ENCODE measurements at places on chromosomes 2 and 18.
A peak's percentile ranks its signal among the peaks of the same experiment; 100 is the strongest.

DNA sequence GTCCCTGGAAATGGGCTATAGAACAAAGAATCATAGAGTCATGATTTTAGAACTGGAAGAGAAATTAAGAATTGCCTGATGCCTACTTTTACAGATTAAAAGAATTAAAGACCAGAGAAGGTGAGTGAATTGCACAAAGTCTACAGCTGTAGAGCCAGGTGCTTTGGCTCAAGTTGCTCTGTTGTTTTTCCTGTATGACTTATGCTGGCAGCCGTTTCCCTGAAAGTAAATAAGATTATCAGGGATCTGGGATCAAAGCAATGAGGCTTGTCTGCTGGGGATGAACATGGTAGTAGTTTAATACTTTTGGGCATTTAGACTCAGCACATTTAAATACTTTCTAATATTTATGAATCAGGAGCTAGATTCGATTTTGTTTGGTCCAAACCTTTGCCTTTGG, 166.9 kb downstream of the PRPF40A start:
- DNase-seq: no peak

- no peak for DNase-seq
Observed at GRCh38 chr18:27579364-27579763, 394.3 kb upstream of the CHST9 start.

- no peak for DNase-seq
Observed at GRCh38 chr2:216758256-216759155, 63.2 kb upstream of the IGFBP5 start.

GRCh38 chr2:73088703-73089102, 17.2 kb upstream of the SFXN5 start:
- DNase-seq: no peak

- no peak for DNase-seq
Observed at GRCh38 chr18:11872479-11873136, 21.4 kb downstream of the CHMP1B start.

DNA sequence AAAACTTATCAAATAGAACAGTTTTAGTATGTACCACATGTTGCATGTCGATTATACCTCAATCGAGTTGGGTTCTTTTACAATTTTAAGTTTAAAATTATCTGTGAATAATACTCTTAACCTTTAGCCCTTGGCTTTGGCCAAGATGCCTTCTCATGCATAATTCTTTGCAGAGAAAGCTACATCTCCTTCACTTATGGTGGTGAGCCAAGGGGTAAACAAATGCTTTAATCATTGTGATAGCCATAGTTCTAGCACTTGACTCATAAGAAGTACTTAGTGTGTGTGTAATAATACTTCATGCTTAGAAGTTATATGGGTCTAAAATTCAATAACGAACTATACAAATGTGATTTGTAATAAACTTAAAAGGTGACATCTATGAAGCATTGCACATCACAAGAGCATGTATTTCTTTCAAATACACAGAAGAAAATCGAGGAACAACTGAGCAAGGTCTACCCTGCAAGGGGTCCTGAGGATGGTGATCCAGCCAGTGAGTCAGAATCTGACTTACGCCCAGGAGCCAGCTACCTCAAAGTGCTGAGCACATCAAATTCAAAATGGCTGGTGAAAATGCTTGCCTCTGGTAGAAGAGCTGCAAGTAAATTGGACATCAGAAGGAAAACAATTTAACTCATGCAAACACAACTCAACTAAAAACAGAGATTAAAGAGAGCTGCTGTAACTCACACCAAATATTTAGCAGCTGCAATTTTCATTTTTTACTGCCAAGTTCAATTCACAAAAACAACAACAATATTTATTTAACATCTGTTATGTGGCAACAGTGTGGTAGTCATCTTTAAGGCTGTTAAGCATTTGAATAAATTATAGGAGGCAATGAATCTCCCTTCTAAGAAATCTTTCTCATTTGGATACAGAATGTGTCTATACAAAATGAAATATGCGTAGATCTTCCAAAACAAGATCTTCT, 23.8 kb upstream of the TTC39C start:
- DNase-seq: no peak

GRCh38 chr2:135948642-135949355, 36.6 kb downstream of the DARS1 start:
- peak; percentile 80 for DNase-seq

GRCh38 chr2:218679119-218679518, 7.2 kb downstream of the STK36 start:
- no peak for DNase-seq

DNA sequence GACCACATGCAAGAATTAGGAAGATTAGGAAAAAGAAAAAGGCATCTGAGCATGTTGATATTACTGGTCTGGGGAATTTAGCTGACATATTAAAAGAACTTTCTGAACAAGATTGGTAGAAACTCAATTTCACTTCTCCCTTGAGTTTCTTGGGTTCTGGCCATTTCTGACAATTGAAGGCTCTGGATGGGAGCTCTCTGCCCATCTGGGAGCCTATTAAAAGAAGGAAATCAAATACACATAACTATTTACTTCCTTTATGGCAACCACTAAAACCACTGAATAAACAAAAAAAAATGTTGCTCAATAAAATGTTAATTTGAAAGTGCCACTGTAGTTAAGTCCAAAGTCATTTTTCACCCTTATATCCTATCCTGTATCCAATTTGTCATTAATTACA, 216.8 kb upstream of the HNMT start:
- no peak for DNase-seq

GRCh38 chr2:39146630-39147029, 25.8 kb upstream of the SOS1 start:
- no peak for DNase-seq

DNA sequence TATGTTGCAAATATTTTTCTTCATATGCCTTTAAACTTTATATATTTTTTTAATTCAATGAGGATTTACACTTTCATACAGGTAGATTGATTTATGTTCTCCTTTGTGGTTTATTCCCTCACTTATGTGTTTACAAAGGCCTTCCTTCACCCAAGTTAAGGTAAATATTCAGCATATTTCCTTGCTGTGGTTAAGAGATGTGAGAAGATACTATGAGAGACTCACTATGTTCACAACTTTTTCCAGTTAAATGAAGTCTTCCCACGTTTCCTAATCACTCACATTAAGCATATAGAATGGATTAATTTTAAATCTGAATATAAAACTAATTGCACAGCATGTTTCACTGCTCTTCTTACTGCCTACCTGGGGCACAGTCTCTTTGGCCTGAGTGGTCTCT, 597 bp downstream of the PECR start:
- DNase-seq: no peak

GRCh38 chr2:110791435-110791834, 59.1 kb downstream of the ACOXL start:
- DNase-seq: no peak

DNA sequence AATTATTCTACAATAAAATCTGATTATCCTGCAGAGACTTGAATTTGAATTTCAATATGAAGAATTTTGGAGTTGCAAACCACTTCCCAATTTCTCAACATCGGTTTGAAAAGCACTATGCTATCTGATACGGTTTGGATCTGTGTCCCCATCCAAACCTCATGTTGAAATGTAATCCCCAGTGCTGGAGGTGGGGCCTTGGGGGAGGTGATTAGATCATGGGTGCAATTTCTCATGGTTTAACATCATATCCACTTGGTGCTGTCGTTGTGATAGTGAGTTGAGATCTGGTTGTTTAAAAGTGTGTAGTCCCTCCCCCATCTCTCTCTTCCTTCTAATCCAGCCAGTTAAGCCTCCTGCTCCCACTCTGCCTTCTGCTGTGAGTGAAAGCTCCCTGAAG, 205.7 kb downstream of the NBAS start:
- no peak for DNase-seq

- DNase-seq: no peak
Observed at GRCh38 chr18:54873884-54874255, 45.6 kb downstream of the RAB27B start.

- no peak for DNase-seq
Observed at GRCh38 chr18:39225373-39225772, 1659.8 kb upstream of the CELF4 start.

DNA sequence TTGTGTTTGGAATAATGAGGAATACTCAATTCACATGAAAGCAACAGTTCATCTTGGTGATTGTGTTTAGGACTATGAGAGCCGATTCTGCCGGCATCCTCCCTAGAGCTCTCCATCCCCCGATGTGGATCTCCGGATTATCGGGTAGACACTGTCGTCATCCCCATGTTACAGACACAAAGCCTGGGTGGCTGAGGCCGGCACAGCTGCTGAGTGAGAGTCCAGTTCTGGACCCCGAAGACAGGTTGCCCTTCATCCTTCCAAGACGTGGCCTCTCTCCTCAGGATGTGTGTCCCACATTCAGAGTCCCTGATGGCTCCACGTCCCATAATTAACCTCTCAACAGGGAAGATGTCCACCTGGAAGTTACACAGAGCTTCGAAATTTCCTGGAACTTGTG, 129.3 kb downstream of the HDAC4 start:
- no peak for DNase-seq

DNA sequence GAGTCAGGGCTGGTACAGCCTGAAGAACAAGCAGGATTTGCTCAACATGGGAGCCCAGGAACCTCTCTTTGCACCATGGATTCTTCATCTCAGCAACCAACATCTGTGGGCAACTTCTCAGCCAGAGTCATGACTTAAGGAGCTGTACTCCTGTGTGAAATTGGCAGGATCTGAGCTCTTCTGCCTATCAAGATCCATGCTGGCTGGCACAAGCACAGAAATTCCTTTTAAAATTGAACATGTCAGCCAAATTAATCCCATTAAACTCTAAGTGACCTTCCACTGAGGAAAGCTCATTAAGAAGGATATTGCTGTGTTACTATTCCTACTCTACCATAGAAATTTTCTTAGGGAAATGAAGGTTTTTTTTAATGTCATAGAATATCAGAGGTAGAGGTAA, 110.5 kb upstream of the SCG2 start:
- no peak for DNase-seq

DNA sequence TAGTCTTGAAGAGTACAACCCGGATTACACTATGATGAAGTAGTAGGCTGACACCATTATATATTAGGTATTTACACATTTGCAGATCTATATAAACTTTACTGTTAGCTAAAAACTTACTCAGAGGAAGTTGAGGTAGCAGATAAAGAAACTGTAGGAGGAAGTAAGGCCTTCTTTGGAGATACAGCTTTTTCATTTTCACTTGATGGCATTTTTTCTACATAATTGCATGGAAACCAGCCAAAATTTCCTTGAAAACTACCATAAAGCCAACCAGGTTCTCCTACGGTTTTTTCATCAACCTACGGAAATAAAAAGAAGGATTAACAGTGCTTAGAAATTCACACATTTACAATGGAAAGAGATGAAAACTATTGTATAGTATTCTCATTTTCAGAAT, 86.6 kb downstream of the FAM228A start:
- DNase-seq: no peak

DNA sequence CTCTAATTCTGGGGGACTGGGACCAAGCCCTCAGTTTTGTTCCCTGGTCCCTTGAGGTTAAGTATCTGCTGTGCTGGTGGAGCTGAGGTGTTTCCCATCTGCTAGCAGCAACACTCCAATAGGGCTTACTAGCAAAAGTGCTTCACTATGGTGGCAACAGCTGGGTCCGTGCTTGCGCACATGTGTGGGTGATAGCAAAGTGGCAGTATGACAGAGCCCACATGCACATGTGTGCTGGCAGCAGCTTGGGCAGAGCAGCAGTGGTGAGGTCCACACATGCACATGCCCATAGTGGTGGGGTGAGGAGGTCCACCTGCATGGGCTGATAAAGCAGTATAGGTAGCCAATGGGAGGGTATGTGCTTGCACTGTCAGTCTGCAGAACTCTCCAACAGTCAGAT, 1723.7 kb downstream of the SUCLG1 start:
- DNase-seq: no peak

DNA sequence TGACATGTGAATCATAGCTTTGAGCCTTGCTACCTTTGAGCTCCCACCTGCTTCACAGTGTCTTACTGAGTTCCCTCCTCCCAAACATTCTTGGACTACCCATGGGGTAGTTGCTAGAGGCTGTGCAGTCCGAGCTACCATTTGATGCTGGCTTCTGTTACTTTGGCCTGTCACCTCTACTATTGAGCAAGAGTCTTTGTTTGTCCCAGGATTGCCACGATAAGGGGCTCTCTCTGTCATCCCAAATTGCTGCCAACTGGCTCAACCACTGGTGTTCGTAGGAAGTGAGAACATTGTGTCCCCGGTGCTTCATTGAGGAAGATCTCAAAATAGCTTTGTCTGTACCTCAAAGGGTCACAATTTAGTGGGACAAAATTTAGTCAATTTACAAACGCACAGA, 59.1 kb upstream of the PAX8 start:
- no peak for DNase-seq
